ENCODE measurements at places on chromosomes 2 and 18.

DNA sequence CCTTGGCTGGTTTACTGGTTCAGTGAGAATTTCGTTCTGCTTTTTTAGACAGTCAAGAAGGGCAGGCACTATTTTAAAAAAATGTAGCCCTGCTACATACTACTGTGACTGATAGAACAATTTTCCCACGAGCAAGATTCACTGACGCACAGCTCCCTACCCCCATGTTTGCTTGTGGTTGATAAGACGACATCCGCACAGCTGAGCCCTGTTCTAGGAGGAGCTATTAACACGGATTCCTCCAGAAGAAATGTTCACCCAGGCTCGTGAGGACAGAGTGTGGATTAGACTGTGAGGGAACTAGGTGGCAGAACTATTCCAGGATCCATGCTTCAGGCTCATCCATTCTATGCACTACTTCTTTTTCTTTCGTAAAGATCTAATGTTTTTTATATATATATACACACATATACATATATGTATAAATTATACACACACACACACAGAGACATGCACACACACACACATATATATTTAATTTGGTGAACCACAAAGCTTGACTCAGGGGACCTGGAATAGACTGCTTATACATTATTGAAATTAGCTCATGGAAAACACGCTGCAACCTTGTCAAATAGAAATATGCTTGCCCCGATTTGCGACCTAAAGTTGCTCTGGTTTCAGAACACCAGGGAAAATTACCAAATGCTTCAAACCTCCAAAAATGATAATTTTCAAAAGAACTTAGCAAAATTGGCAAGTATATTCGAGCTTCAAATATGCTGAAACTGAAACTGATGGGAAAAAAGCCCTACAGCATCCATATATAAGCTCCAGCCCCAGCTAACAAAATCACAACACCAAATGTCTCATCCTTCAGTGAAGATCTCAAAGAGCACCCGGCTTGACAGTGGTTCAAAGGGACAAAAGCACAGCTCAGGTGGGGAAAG, 370.4 kb downstream of the SOCS6 start:
- DNase-seq, result peak; percentile 29

DNA sequence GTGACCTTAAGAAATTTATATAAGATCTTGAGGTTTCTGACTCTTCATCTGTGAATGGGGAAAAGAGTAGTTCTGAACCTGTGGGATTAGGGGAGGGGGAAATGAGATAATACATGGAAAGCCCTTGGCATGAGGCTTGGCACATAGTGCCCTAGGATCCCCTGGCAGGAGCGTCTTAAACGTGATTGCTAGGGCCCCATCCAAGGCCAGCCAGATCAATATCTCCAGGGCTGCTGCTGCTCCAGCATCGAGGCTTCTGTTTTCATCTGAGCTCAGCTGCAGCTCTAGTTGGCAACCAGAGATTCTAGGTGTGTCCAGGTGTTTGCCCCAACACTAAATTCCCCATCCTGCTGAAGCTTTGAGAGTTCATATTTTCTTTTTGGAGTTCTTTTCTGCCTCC, 71.0 kb downstream of the IL1R2 start:
- DNase-seq, result no peak

DNA sequence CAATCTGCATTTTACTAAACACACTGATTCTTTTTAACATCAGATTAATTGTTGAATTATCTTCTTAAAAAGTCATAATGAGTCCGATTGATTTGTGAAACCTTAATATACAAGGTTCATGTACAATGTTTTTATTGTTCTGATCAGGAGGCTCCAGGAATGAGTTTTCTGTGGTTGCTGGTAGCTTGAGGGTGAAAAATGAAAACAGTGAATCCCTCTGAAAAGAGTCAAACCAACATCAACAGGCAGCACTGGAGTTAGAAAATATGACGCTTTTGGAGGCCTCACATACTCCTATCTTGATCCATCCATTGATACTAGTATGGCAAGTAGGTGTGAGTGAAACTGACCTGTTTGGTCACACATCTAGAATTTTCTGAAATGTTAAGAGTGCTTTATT, 216.3 kb upstream of the ETAA1 start:
- no peak for DNase-seq

GRCh38 chr2:121591199-121591598, 58.1 kb downstream of the CLASP1 start:
- DNase-seq, result no peak

- DNase-seq, result no peak
Measured at GRCh38 chr2:228426502-228427216, 245.2 kb upstream of the SPHKAP start.
